ENCODE measurements at places on chromosomes 2 and 18.

DNA sequence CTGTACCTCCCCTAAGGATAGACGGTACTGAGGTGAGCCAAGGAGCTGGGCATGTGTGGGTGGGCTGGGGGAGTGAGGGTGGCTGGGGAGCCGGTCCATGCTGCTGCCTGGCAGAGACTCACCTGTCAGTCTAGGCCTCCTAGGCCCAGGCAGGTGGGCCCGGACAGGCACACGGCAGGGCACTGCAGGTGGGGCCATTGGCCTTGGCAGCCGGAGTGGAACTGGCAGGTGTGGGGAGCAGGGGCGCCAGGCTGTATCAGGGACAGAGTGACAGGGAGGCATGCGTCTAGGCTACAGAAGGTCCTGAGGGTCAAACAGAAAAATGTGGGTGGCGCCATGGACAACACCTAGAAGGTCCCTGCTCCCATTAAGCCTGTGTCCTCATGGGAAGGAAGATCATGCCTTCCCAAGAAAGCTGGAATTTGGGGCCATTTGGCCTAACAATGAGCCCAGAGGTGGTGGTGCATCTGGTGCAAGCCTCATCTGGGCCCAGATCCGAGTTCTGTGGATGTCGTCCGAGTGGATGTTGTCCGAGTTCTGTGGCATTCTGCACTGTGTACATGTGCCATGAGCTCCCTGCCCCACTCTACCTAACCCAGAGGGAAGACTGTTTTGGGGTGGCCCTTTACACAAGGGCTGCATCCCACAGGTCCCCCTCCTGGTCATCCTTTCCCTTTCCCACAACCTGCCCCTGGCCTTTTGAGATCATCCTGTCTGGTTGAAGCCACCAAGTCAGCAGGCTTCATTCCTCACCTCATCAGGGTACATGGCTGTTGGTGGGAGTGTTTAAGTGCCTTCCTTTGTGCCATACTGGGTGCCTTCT is 249.7 kb downstream of the GLI2 start:
- DNase-seq = no peak

DNA sequence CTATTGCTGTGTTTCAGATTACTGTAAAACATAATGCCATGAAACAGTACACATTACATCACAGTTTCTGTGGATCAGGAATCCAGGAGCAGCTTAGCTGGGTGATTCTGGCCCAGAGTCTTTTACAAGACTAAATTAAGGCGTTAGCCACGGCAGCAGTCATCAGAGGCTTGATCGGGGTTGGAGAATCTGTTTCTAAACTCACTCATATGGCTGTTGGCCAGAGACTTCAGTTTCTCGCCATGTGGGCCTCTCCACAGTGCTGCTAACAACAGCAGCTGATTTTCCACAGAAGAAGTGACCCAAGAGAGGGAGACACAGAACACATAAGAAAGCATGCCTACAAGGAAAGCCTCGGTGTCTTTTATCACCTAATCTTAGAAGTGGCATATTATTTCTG is 89.2 kb upstream of the MYO3B start:
- no peak for DNase-seq

DNA sequence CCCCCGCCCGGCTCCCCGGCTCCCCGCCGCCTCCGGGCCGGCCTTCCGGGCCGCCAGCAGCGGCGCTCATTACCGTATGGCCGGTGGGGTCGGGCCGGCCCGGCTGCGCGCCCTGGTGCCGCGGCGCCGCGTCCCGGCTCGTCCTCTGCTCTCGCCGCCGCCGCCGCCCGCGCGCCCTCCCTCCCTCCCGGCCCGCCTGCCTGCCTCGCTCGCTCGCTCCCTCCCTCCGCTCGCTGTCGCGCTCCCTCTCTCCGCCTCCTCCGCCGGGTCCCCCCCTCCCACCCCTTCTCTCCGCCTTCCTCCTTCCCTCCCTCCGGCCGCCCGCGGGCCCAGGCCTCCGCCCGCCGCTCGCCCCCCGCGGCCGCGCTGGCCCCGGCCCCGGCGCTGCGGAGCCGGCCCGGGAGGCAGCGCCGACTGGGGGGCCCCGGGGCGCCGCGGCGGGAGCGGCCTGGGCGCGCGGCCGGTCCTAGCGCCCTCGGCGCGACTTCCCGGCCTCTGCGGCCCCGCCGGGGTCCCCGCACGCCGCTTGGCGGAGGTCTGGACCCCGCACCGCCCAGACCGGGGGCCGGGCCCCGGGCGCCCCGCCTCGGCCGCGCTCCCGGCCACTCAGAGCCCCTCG is at the start of gene DNMT3A:
DNMT3A (minus strand) TSS at position 173 of the 619 bp plus-strand sequence. CDS start 27,941 bp downstream, outside the sequence.
- no peak for DNase-seq

- DNase-seq = no peak
Observed at GRCh38 chr2:53777134-53777533, 9.5 kb downstream of the CHAC2 start.

- DNase-seq = no peak
Observed at GRCh38 chr18:42706618-42707017, 408.9 kb downstream of the RIT2 start.

DNA sequence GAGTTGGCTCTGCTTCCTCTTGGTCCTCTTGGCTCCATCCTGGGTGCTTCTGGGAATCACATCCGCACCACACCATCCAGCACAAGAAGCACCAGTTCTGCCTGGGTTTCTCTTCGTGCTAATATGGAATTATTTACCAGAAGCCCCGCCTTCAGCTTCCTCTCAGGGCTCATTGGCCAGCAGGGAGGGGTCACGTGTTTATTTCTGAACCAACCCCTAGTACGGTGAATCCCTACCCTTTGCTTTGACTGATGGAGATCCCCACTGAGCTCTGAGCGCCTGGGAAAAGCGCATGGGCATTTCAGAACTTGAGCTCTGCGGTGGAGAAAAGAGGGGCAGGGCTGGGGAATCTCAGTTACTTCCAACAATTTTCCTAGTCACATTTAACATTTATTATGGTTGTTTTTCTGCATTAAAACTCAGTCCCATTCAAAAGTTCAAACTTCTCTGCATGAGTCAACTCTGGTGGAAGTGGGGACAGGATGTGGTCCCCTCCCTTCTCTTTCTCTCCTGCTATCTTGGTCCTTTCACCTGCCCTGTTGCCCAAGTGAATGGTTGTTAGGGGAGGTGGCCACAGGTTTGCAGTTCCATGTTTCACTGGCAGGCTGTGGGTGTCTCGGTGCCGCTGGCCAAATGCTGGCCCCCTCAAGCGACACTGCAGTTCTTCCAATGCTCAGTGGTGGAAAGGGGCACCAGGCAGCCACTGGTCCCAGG is 76.4 kb upstream of the TTC39C start:
- DNase-seq = no peak

GRCh38 chr2:46866770-46867246 is 48.8 kb downstream of the MCFD2 start:
- DNase-seq = no peak

GRCh38 chr2:235194836-235195235 is 243.0 kb downstream of the SH3BP4 start:
- DNase-seq = no peak

DNA sequence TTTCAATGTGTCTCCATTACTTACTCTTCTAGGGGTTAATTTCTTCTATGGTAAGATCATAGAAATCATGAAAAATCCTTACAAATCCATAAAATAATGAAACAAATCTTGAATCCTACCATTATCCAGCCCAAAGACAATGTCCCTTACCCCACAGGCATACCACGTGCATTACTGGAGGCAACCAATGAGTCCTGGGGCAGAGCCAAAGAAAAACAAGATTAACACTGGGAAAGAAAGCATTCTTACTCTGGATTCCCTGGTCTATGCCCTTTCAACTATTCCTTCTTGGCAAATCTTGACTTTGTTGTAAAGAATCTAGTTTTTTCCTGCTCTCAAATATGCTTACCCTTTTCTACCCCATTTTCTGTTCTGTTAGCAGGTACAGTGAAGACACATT is 3.1 kb upstream of the GALNT1 start:
- DNase-seq = no peak

DNA sequence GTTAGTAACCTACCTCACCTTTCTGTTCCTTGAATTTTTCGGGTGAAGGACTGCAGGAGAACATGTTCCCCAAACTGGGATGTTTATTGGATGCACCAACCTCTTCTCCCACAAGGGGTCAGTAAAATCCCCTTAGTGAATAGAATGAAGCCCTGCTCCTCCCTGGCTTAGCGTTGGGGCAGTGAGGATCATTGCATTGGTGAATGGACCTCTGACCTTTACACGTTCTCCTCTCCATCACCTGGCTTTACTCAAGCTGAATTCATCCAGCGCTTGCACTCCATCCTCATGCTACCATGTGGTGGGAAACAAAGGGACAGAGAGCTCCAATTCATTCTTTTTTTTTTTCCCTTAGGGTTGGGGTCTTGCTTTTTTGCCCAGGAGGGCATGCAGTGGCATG is 157.2 kb downstream of the MIB1 start:
- DNase-seq = no peak

- DNase-seq = no peak
Observed at GRCh38 chr2:80437959-80438358, 133.4 kb upstream of the LRRTM1 start.
